ENCODE measurements at places on chromosomes 5 and 9. TPM values are rescaled to one million over a fixed set of nuclear protein-coding genes. Genes with fewer than 3 reads are reported as not detected.
A peak's percentile ranks its signal among the peaks of the same experiment; 100 is the strongest.

- no peak for DNase-seq
Observed at GRCh38 chr5:157085930-157086329, 22.9 kb downstream of the HAVCR2 start.

- no peak for DNase-seq
Observed at GRCh38 chr9:129708793-129709192, 43.3 kb downstream of the PRRX2 start.

- DNase-seq, result no peak
Observed at GRCh38 chr5:178389796-178390195, 157.2 kb upstream of the PHYKPL start.

SARDH gene
- polyA plus RNA-seq, result 10.9 TPM

DNA sequence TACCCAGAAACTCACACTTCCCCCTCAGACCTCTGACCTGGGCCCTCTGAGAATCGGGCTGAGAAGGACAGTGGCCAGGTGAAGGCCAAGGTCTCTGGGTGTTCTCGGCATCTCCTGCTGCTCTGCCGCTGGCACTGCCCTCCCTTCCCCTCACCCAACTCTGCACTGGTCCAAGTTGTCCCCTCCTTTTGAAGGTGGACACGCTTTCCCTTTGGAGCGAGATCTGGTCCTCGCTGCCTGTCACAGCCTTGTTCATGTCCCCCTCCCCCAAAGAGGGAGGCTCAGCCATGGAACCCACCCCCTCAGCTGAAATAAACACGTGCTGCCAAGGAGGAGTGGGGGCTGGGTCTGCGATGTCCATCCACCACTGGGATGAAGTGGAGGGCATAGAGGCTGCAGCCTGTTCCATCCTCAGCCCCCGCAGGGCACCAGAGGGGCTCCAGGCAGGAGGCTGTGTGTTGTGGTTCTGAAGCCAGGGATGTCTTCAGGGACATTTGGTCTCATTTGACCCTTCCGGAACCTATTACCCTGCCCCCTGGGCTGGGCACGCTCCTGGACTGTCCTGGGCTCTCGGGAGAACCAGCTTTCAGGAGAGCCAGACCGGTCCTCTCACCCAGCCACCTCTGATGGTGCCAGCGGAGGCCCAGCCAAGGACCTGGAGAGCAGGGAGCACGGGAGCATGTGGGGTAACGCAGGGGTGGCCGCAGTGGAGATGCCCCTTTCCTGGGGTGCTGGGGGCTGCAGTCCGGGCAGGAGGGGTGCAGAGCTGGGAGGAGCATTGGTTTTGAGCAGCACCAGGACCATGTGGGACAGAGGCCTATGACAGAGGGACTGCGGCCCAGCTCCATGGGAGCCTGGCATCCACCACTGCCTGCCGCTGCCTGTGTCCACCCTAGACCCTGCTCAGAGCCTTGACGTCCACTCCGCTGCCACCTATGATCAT is 4.7 kb upstream of the LCN2 start:
- DNase-seq, result no peak

DNA sequence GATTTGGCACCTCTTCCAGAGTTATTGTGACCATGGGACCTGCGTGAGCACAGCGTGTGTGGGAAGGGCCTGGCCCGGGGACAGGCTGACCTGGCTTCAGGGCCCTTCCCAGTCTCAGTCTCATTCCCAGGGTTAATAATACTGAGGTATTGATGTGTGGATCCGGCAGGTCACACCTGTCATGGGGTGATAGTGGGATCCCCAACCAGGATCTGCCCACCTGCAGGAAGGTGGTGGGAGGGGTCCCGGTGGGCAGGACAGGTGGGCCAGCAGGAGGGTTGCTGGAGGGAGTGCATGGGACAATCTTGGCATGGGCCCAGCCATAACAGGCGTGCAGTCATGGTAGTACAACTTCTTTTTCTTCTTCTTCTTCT is 55.4 kb downstream of the COL15A1 start:
- DNase-seq, result no peak

DNA sequence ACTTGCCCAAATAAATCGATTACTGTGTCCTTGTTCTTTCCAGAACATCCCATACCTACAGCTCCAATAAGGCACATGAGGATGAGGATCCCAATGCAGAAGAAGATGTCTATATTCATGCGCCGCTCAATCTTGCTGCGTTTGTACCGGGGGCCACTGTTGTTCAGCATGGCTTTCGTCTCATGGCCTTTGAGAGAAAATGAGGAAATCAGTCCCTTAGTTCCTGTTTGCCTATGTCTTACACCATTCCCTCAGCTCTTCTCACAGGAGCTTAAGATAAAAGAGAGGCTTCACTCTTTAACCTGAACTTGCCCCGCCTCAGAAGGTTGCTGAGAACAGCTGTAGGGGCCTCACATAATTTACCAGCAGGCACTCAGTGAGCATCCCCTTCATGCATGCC is 211.6 kb downstream of the ATP10B start:
- no peak for DNase-seq

GRCh38 chr9:112750016-112750763 is at the start of gene SNX30:
Gene SNX30 (plus strand): TSS chr9:112750760. CDS start chr9:112751002, 242 bp downstream.
- DNase-seq, result peak; percentile 82

Data from left renal cortex interstitium (tissue), 4 donors.